ENCODE measurements at places on chromosomes 7 and 10.

DNA sequence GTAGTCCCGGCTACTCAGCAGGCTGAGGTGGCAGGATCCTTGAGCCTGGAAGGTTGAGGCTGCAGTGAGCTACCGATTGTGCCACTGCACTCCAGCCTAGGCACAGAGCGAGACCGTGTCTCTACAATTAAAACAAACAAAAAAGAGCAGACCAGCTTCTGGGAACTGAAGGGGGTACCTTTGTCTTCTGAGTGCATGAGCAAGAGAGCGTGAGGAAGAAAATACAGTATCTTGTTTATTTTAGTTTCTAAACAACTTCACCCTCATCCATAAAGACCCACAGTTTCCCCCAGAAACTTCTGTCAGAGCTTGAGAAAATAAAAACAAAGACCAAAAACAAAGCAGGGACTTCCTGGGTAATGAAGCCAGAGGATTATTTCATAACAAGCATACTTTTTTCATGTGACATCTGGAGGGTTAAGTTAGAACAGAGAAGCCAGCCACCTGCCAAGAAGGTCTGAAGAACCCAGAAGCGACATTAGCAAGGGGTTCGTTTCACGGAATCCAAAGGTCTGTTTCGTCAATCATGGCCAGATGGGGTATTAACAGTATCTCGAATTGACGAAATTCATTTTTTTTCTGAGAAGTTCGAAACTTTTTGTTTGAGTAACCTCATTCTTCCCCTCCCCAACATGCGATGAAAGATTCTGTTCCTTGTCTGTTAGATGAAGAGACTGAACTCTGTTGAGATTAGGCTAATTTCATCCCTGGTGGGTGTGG is 10.2 kb upstream of the IL2RA start:
- DNase-seq: no peak

DNA sequence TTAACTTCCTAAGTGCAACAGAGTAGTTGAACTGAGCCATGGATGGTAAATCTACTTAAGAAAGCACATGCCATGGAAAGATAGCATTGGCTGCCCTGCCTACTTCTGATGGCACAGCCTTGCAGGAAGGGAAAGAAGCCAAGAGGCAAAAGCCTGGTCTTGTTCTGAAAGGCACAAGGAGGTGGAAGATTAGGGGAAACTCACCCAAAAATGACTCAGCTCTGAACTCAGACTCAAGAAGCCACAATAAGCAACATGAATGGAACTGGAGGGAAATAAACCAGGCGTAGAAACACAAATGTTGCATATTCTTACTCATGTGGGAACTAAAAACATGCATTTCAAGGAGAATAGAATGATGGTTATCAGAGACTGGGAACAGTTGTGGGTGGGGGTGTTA is 20.8 kb upstream of the ALOX5 start:
- no peak for DNase-seq

DNA sequence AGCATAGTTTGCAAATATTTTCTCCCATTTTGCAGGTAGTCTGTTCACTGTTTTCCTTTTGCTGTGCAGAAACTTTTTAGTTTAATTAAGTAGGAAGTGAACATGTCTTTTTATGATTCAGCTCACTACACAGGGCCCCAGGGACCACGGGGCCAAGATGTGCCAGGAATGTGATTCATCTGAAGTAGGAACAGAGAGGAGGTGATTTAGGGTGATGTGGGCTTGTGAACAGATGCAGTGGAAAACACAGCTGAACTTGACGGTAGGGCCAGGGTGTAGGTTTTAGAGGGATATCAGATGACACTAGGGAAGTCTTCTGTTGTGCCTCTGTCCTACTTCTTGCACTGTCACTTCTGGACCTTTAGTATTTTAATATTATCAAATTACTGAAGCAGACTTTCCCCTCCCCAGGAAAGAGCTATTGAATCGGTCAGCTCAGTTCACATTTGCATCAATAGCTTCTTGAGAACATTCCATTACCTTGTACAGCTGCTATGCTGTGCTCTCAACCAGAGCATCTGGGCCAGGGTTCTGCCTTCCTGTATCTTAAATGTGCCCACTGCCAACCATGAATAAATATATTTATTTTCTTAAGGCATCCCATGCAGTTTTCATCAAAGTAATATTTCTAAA is 96.9 kb downstream of the OSBPL3 start:
- no peak for DNase-seq

DNA sequence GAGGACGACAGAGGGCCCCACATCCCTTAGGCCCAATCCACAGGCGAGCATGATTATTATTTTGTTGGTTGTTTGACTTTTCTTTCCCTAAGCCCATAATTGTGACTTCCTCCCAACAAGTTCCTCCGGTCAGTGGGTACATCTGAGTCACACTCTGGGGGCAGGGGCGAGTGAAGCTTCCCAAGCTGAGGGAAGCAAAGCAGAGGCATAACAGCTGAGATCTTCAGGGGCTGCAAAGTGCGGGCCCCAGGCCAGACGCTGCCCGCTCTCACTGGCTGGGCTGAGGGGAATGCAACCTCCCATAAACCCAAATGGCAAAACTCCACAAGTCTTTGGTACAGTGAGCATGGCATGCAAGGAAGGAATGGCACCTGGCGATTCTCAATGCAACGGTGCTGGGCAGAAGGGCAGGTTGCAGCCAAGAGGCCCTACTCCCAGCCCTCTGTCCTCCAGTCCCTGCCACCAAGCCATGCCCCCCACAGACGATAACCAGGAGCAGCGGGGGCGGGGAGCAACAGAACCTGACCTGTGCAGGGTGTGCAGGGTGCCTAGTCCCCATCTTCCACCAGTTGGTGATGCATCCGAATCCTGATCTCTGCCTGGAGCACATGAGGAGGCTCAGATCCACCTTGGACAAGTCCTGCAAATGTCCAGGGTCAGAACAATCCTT is 25.3 kb downstream of the TNS3 start:
- no peak for DNase-seq

- DNase-seq: no peak
These were observed 684 bp upstream of the ATXN7L1 start for GRCh38 chr7:105876964-105877601.

DNA sequence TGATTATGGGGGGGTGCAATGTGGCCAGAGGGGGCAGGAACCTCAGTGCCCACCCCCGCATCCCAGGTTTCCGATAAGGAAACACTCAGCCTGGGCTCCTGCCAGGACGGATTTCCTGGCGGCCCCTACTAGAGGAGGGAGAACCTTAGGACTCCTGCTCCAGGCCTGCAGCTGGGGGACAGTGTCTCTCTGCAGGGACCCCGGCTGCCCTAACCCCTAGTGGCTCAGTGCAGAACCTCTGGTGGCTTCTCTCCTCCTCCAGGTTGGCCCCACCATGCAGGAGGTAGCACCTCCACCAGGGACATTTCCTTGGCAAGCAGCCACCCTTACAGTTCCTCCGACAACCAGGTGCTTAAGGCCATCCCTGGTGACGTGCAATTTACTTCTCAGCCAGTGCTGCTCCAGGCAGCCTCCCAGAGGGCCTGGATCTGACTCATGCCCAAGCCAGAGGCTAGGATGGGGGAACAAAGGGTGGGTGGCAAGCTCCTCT is 31.9 kb downstream of the SH2B2 start:
- DNase-seq: no peak

DNA sequence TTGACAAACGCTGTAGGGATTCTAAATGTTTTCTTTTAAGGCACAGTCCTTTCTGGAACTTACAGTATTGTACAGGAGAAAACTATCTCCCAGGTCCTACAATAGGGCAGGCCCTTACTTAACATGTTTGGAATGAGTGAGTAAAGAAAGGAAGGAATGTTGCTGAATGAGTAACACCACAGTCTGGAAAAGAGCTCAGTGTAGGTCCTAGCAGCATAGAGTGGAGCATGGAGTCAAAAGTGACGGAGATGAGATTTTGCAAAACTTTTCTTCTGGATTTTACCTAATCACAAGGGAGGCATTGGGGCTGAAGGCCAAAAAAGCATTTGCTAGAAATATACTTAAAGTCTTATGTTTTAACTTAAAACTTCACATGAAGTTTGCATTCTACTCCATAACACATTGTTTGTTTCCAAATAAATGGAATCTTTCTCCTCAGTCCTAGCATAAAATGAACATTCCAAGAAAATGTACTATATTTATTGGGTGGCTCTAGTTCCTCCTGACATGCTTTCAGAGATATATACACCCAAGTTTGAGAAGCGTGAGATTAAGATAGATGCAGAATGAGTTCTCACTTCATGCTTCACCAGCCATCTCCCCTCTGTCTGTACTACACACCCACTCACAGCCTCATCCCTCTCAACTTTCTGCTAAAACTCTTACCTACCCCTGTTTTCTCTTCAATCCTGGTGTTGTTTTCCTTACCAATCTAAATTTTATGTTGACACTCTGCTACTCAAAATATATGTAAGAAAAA is 20.2 kb upstream of the ADD3 start:
- DNase-seq: no peak

GRCh38 chr7:112880818-112881418 is 90.7 kb upstream of the TMEM168 start:
- DNase-seq: no peak

DNA sequence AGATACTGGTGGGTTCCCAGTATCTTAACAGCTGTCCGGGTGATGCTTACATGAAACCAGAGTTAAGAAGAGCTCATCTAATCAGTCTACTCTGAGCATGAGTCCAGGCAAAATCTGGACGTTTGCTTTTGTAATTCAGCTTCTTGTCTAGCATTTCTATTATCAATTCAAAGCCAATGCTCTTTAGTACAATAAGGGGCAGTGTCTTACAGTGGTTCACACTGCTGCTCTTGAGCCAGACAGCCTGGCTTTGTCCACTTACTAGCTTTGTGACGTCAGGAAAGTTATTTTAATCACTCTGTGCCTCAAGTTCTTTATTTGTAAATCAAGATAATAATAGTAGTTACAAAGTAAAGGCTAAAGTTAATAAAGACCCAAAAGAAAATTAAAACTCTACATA is 227.3 kb upstream of the TCF7L2 start:
- DNase-seq: no peak

GRCh38 chr10:36344240-36345174 is 702.4 kb upstream of the FZD8 start:
- DNase-seq: no peak

GRCh38 chr10:22436526-22436892 is 91.2 kb downstream of the SPAG6 start:
- no peak for DNase-seq

DNA sequence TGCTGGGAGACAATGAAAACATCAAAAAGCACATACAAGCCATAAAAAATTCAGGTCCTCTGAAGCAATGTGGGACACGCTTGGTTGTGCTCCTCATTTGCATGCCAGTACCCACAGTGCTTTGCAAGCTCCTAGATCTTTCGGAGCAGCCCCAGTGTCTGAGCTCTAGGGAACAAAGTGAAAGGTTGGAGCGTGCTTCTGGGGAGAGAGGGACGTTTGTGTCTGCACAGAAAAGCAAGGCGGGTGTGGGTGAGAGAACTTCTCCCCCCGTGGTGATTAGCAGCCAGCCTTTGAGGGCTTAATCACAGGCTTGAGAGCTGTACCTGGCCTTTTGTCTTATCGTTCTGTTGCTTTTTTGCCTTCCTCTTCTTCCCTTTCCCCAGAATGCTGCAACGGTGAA is 76.7 kb upstream of the HABP2 start:
- DNase-seq: no peak

GRCh38 chr7:111998326-111998725 is 207.9 kb downstream of the DOCK4 start:
- DNase-seq: no peak

GRCh38 chr7:40531956-40532355 is 397.2 kb downstream of the SUGCT start:
- no peak for DNase-seq

GRCh38 chr10:125521721-125522680 is 161.0 kb downstream of the TEX36 start:
- no peak for DNase-seq

Measured in central memory CD8-positive, alpha-beta T cell (primary cell).